ENCODE measurements at places on chromosomes 11 and 22.
A peak's percentile ranks its signal among the peaks of the same experiment; 100 is the strongest.

- no peak for DNase-seq
Measured at GRCh38 chr22:30969532-30970355, 679 bp downstream of the TUG1 start.

GRCh38 chr22:27798511-27799014 lies 3.0 kb downstream of the MN1 start:
- no peak for DNase-seq

DNA sequence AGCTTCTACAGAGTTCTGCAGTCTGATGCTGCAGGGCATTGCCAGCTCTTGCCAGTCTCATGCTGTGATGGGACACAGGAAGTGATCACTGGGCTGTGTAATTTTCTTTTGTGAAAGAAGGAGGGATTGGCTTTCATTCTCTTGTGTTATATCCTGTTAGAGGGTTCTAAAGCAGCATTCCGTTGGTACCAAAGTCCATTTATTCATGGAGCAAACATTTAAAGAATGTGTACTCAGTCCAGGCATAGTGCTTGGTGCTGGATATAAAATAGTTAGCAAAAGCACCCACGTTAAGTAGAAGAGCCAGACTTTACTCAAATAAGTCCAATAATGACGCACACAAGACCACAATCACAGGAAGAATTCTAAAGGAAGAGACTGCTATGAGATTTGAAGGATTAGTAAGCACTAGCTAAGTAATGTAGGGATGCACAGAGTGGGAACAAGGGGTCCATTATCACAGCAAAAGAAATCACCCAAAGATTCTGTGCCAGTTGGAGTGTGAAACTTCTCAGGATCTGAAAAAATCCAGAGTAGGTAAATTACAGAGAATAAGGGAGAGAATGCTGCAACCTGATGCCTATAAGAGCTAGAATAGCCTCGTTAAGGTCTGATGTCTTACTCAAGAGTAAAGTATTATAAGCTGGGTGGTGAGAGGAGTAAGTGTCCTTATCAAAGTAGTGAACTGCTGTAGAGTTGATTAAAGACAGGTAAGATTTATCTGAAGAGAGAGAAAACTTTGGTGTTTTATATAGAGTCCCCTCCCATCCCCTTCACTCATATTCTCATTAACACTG lies 728.3 kb downstream of the METTL15 start:
- DNase-seq: no peak

GRCh38 chr11:78662811-78663210 lies 88.1 kb upstream of the NARS2 start:
- no peak for DNase-seq

GRCh38 chr11:114929351-114930000 lies 251.1 kb downstream of the NXPE2 start:
- DNase-seq: no peak

GRCh38 chr11:78438298-78438975 lies 20.8 kb upstream of the GAB2 start:
- no peak for DNase-seq

DNA sequence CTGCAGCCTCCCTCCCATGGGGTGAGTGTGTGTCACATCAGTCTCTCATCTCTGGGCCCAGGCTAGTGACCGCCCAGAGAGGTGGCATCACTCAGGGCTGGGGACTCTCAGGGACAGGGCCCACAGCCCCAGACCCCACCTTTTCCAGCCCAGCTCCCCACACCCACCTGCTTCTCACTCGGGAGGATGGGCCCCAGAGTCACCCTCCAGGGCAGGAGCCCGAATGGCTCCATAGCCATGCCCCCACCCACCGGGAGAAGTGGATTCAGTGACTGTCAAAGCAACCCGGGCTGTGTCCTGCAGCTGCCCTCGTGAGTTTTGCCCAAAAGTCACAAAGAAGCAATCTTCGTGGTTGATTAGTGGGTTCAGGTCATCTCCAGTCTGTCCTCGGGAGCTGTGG lies 26.0 kb downstream of the PARVG start:
- DNase-seq: no peak

GRCh38 chr11:93525601-93526345 lies 17.4 kb downstream of the SMCO4 start:
- peak; percentile 78 for DNase-seq

- DNase-seq: no peak
Measured at GRCh38 chr22:24695561-24696511, 78.7 kb downstream of the PIWIL3 start.

GRCh38 chr11:28009996-28010395 lies 98.0 kb downstream of the KIF18A start:
- no peak for DNase-seq

DNA sequence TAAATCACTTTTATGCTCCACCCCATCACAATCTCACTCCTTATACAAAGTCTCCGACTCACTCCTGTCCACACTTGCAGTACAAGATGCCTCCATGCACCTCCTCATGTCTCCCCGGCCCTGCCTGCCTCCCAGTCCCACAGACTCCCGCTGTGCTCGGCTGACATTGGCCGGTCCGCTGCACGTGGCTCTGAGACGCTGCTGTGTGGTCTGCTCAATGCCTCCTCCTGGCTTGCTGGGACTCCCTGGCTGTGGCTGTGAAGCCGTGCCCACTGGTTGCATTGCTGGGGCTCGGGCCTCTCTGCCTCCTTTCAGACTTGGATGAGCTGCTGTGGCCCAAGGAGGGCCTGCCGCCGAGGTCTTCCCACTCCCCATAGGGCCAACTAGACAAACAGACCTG lies 224.0 kb upstream of the B3GAT1 start:
- DNase-seq: no peak

DNA sequence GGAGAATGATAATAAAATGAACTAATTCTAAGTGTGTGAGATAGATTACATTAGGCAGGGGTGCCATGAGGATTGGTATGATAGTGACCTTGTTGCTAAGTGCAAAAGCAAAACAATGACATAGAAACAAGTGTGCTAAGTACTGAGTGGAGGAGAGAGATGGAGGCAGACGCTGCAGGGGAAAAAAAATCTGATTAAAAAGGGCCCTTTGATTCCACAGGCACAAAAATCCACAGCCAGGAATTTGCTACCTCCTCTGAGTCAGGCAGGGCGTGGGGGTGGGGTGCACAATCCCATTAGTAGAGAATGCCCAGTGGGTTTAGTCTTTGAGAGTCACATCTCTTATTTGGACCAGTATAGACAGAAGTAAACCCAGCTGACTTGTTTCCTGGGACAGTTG lies at the start of gene CNTF:
Gene CNTF, plus strand, starts transcription at position 322 of the 400 bp plus-strand sequence. CDS start 88 bp downstream, outside the sequence.
- no peak for DNase-seq

Data from T-helper 2 cell (primary cell).